ENCODE measurements at places on chromosomes 13 and 19.
A peak's percentile ranks its signal among the peaks of the same experiment; 100 is the strongest.

DNA sequence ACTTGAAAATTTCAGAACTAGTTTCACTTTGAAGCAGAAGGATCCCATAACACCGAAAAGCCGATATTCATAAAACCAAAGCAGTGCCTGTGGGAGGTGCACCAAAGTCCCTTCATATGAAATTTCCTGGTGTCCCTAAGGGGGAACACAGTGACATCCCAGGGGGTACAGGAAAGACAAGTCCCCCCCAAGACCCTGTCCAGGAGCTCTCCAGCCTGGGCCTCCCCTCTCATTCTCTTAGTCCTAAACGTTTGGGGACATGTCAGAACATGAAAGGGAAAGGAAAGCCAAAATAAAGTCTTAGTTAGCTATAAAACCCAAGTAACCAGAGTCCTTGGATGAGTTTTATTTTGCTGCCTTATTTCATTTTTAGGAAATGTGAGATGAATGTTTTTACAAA lies 56.6 kb downstream of the MRPL57 start:
- DNase-seq: no peak

GRCh38 chr13:79056706-79057105 lies 349.3 kb downstream of the RBM26 start:
- DNase-seq: no peak

GRCh38 chr13:109685203-109685602 lies 101.2 kb downstream of the IRS2 start:
- no peak for DNase-seq

- DNase-seq: no peak
Measured at GRCh38 chr13:50463719-50464118, 379.8 kb downstream of the DLEU7 start.

DNA sequence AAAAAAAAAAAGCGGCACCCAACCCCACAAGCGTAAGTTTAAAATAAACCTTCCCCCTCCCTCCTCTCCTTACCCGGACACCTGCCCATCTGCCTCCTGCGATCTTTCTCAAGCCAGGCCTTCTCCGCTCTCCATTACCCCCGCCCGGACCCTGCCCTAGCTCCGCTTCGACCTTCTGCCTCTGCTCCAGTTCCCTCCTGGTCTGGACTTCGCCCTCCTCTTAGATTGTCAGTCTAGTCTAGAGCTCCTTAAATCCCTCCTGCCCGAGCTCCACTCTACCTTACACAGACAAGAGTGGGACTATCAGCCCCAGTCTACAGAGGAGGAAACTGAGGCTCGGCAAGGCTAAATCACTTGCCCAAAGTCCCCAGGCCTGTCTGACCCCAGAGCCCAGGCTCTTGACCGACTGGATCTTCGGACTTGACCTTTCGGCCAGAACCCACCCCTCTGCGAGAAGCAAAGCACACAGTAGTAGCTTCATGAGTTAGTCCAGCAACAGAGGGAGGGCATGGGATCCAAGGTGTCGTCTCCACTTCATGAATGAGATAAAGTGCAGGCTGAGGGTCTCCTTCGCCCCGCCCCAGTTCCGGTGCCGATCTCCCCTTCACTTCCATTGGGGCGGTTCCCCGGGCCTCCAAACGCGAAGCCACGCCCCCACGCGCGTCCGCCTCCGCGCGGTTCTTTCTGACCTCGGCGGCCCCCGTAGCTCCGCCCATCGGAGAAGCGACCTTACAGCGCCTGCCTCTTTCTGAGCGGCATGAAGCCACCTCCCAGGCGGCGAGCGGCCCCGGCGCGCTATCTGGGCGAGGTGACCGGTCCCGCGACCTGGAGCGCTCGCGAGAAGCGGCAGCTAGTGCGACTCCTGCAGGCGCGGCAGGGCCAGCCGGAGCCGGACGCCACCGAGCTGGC lies at the start of gene SNAPC2:
TSS of gene SNAPC2 (plus strand) at position 729 of the 909 bp plus-strand sequence. CDS start at position 758, 29 bp downstream.
- DNase-seq: peak; percentile 96

DNA sequence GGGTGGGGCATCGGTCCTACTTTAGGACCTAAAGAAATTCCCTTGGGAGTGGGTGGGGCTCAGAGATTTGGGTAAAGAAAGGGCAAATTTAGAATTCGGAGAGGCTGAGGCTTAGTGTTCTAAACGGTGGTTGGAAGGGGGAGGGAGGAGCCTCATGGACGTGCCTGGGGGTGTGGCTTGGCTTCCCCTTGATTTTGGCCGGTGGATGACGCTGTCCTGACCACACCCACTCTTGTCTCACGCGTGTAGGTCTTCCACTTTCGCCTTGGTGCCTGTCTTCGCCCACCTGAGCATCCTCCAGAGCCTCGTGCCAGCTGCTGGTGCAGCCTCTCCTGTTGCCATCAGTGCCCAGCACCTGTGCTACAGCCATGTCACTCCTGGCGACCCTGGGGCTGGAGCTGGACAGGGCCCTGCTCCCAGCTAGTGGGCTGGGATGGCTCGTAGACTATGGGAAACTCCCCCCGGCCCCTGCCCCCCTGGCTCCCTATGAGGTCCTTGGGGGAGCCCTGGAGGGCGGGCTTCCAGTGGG lies 1.2 kb upstream of the NUP62 start:
- peak; percentile 21 for DNase-seq

DNA sequence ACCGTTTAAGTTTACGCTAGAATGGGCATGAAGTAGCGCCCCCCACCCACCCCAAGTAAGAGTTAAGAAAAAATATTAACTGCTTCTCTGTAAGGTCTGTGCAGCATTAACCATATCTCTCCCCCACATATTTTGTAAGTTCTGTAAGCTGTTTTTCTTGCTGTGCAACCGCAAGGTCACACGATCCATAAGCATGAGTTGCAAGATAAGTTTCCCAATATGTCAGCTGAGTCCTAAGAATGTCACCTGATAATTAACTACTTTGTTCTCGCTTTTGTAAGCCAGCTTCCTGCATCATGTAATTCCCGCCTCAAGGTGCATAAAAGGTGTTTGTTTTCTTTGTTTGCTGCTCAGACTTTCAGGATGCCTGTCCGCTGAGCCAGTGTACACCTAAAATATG lies 187.0 kb downstream of the MYO16 start:
- no peak for DNase-seq

DNA sequence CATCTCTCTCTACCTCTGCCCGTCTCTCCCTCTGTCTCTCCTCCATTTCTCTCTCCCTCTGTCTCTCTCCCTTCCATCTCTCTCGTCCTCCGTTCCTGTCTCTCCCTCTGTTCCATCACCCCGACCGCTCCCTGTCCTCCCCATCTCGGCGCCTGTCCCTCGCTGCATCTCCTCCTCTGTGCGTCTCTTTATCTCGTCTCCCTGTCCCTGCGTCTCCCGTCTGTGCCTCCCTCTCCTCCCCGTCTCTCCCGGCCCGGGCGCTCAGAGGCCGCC lies 4.6 kb downstream of the GRIN2D start:
- no peak for DNase-seq

DNA sequence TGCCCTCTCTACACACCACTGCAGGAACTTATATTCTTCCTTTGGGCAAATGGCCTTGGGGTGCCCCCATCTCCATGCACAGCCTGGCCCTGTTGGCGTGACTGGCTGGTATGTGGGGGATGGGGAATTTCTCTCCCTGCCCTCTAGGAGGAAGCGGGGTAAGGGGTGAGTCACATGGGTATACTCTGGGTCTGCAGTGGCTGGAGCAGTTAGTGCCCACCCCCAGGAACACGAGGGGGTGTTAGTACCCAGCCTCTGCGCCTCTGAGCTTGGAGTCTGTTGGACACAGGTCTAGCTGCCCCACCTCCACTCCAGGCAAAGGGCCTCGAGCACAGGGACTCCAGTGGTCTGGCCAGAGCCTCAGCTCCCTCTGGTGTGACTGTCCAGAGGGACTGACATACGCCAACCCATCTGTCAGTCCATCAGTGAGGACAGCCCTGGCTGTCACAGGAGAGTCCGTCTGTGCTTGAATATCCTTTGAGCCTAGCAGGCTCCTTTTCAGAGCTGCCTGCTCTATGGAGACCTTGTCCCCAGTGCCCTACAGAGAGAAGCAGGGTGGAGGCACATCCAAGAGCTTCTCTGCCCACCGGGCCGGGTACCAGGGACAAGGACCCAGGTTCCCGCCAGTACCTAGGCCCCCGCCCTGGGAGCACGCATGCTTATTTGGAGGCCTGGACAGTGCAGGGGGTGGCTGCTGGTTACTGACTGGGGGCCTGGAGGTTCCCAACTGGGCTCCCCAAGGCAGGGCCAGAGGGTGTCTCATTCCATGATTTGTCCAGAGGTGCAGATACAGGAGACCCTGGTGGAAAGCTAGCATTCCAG lies 66.6 kb downstream of the CHST8 start:
- DNase-seq: no peak

DNA sequence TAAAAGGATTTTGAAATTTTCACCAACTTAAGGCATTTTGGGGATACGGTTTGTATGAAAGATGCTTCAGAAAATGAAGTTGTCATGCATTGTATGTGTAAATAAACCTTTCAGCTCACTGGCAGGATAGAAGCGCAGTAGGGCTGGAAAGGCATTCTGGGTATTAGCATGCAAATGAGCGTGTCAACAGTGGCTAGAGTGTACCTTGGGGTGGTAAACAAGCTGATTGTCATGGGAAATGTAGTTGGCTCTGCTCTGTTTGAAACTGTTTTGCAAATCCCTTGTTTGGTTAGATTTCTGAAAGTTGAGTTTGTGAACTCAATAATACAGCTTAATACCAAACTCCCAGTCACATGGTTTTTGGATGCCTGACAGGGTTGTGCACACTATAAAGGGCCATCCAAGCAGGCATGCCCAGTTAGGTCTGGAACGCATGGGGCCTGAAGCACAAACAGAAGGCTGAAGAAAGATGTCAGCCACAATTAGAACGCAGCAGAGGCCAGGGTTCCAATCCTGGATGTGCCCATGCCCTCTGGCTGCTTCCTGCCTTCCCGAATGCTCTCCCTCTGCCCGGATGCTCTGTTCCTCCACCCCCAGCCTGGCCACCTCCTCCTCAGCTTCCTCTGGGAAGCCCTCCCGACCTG lies 14.6 kb downstream of the GSX1 start:
- DNase-seq: no peak

DNA sequence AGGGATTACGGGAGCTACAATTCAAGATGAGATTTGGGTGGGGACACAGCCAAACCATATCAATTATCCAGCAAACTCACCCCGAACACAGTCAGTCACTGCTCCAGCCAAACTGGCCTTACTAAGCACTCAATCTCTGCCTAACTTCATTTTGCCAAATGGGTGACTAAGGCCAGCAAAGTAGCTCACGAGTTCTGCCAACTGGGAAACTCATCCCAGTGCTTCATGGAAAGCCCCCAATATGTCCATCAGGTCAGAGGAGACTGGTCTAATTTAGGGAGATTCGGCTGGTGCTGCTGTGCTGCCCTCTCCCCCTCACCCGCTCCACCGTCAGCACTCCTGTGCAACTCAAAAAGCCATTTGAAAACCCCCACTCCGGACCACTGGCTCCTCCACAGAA lies 324.0 kb downstream of the FOXO1 start:
- DNase-seq: no peak

DNA sequence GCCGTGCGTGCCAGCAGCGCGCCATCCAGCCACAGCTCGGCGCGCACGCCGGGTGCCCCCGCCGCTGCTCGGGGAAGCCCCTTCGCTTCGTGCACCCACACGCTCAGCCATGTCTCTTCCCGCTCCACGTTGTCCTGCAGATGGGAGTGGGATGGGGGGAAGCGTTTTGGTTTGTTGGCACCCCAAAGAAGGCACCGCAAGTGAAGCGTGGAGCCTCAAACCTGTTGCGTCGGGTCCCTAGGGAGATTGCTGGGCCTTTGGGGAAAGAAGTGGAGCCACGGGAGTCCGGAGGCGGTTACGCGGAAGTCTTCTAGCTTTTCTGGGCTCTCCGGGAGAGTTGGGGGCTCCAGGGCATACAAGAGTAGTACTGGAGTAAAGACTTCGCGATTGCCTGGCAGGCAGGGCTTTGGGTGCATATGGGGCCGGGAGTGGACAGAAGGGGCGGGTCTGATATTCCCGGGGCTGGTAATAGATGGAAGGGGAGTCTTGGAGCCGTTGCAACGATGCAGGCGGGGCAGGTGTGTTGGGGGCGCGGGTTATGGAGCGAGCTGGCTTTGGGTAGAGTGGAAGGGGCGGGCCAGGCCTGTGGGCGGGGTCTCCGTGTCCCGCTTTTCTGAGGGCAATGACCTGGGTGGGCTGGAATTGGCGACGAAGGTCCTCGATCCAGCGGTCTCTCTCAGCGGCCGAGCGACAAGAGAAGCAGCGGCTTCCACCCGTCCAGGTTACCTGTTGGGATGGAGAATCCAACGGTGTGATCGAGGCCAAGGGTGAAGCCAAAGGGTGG lies 6.5 kb downstream of the RASAL3 start:
- DNase-seq: no peak

Data from T-helper 2 cell (primary cell).